ENCODE measurements at places on chromosomes 1 and 21.

DNA sequence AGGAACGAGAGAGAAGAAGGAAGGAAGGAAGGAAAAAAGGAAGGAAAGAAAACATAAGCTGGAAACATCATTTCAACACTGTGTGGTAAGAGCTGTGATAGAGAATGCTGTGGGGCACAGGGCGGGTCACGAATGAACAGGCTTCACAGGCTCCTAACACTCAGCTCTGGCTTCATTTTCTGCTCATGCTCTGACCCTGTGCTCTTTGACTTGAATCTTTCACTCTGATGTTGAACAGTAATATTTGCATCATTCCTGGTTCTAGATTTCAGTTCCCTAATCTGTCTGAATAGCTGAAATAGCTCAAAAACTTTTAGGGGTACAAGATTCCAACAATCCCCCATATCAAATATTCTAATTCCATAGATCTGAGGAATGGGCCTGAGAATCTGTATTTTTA is 207.3 kb downstream of the LHX8 start:
- no peak for DNase-seq

DNA sequence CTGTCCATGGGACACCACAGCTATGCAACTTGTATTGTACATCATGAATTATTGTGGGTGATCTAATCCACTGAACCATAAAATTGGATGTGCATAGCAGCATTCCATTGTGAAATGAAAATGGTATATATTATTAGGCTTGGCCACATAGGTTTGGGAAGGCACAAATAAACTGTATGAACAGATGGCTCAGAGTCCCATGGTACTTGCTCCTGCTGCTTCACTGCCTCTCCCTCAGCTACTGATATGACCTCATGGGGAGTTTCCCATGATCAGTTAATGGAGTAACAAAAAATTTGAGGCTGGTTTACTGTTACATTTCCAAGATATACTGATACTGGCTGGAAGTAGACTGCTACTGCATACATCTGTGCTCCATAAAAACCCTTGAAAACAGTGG is 152.7 kb upstream of the NEGR1 start:
- no peak for DNase-seq

- DNase-seq, result no peak
These were observed 33.2 kb downstream of the CAMSAP2 start for GRCh38 chr1:200771625-200772555.

DNA sequence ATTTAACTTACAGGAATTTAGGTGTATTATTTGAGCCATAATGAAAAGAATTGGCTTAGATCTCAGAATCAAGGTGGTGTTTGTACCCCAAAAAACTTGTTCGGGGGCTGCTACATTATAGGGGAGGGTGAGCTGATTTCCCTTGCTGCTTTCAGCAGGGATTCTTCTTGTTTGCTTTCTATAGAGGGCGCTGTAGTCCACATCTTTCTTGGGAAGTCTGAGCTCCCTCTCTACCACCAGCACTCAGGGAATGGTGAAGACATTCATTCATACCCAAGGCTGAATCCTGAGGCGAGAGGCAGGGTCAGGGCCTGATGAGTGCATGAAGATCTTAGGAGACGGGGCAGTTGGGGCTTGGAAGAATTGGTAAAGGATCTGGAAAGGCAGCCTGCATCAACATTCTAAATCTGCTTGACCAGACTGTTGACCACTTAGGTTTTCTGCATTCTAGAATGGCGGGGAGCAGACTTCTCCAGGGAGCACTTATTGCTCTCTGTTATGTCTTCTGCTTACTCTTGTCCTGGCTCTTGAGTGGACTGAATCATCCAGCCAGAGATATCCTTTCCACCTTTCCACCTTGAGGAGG is 18.9 kb downstream of the SPATA46 start:
- DNase-seq, result no peak

DNA sequence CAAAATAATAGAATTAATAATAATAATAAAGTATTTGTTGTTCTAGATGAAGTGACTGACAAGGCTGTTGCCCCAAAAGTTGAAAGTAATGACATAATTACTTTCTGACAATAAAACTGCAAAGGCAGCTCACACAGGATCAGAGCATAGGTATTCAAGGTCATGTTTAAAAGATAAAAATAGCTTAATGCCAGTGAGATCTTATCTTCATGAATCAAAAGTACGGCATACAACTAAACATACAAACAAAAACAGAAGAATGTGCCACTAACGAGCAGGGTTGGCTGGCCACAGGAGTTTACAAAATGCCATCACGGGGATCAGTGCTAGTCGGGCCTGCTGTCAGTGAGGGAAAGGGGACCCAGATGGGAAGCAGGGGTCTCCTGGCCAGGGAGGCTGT is 22.4 kb upstream of the TMPRSS2 start:
- peak; percentile 20 for DNase-seq

DNA sequence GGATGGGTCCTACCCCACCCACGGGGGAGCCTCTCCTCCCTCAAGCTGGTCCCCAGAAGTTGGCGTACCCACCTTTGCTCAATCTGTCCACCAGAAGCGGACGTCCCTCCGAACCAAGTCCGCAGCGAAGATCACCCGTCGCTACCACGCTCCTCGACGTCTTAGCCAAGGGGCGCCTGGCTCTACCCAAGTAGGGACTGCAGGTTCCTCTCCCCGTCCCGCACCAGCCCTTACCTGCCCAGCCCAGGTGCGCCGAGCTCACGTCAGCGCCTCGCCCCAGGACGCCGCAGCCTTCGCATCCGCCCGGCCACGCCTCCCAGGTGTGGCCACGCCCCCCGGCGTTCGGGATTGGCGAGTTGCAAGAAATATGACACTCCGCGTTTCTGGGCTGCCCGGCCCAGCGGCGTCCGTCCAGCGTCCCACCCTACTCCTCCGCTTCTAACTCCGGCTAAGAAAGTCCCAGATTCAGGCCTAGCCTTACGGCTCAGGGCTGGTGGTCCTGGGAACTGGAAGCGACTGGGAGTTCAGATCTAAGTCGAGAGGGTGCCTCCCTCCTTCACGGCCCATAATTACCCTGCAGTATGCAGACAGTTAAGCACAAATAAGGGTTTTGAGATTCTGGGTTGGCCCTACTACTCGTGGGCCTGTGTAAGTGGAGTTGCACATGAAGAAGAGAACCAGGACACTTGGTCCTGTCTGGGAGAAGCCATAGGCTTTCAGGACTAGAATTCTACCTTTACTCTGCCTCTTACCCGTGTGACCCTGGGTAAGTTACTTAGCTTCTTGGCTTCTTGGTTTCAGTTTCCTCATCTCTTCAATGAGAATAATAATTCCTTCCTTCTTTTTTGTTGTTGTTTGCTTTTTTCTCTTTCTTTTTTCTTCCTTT is at the start of gene IRF6:
Gene IRF6 (minus strand): TSS at position 268 of the 886 bp plus-strand sequence. CDS start 4,729 bp downstream, outside the sequence.
- peak; percentile 98 for DNase-seq

GRCh38 chr1:51215169-51215568 is 20.9 kb upstream of the RNF11 start:
- DNase-seq, result no peak

- DNase-seq, result no peak
These were observed 13.6 kb upstream of the LAMTOR5 start for GRCh38 chr1:110420874-110421793.

- DNase-seq, result no peak
These were observed 23.3 kb downstream of the H3-3A start for GRCh38 chr1:226085675-226086285.

DNA sequence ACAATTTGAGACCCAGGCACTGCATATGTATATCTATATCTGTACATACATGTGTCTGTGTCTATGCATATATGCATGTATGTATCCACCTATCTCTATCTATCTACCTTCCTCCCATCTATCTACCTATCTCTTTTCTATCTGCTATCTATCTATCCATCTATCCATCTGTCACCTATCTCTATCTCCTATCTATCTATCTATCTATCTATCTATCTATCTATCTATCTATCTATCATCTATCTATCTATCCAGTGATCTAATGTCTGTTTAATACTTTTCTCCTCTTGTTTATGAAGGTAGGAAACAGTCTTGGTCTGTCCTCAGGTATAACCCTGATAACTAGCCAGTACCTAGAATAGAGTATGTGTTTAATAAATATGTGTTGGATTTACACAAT is 25.9 kb downstream of the TNNT2 start:
- DNase-seq, result no peak

DNA sequence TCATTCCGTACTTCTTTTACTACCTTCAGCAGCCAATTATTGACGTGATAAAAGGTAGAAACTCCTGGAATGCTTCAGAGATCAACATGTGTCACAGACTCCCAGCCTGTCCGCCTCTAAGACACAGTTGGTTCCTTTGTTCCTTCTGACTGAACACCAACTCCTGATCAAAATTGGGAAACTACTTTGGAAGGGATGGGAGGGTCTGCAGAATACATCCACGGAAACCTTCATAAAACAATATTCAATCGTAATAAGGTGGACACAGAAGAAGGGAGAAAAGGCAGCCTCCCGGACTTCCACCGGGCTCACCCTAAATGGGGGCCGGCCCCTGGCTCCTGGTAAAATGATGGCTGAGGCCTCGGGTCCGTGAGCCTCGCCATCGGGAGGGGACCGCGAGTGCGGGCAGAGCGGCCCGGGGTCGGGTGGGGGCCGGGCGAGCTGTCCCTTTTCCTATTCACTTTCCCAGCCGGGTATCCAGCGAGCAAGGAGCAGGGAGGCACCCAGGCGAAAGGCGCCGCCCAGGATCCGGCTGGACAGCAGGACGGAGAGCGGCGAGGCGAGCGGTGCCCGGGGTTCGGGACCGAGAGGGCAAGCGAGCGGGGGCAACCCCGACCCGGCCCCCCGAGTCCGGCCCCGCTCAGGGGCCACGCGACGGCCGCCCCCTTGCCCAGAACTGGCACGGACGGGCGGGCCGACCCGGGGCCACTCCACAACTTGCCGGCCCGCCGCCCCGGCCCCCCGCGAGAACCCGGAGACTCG is 805 bp downstream of the NRIP1 start:
- DNase-seq, result peak; percentile 65

DNA sequence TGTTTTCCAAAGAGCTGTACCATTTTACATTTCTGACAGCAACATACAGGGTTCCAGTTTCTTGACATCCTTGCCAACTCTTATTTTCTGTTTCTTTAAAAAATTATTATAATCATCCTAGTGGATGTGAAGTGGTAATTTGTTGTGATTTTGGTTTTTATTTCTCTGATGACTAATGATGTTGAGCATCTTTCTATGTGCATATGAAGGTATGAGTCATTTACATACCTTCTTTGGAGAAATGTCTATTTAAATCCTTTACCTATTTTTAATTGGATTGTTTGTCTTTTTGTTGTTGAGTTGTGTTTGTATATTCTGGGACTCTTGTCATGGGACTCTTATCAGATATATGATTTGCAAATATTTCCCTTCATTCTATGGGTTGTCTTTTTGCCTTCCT is 20.8 kb upstream of the MPC2 start:
- no peak for DNase-seq

DNA sequence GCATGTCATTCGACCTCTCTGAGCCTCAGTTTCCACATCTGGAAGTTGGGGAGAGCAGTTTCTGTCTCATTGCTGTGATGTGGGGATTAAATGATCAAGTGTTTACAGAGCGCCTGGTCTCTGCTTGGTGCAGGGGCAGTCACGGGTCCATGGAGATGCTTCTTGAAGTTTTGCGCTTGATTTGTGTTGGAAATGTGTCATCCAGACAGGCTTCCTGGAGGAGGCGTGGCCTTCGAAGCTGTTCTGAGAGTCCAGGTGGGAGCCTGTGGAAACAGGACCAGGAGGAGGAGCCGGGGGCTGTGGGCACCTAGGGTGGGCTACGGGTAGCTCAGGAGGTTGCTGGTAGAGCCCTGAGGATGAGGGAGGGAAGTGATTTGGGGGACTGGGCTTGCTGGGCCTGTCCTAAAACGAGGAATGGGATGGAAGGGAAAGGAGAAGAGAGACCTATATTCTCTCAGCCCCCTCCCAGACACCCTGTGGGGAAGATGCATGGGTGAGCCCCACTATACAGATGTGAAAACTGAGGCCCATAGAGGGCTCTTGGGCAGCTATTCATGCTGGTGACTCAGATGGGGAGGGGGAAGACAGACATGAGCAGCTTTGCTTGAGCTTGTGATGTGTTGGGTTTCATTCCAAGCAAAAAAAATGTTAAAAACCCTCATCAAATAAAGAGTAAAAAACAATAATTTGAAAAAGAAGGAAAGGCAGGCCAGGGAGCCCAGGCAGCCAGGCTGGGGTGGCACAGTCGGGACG is 107.2 kb upstream of the WNT4 start:
- DNase-seq, result no peak

DNA sequence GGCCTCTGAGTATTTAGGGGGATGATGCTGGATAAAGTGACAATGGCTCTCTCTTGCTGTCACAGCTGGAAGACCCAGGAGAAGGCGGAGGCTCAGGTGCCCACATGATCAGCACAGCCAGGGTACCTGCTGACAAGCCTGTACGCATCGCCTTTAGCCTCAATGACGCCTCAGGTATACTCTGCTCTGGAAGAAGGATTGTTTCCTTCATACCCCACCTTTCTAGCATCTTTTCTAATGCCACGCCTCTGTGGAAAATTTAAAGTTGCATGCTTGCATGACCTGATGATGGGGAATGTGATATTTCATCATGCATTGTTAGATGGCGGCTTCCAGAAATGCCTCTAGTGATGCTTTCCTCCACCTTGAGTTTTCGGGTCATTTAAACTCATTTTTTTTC is 2.8 kb downstream of the MAP3K7CL start:
- no peak for DNase-seq

DNA sequence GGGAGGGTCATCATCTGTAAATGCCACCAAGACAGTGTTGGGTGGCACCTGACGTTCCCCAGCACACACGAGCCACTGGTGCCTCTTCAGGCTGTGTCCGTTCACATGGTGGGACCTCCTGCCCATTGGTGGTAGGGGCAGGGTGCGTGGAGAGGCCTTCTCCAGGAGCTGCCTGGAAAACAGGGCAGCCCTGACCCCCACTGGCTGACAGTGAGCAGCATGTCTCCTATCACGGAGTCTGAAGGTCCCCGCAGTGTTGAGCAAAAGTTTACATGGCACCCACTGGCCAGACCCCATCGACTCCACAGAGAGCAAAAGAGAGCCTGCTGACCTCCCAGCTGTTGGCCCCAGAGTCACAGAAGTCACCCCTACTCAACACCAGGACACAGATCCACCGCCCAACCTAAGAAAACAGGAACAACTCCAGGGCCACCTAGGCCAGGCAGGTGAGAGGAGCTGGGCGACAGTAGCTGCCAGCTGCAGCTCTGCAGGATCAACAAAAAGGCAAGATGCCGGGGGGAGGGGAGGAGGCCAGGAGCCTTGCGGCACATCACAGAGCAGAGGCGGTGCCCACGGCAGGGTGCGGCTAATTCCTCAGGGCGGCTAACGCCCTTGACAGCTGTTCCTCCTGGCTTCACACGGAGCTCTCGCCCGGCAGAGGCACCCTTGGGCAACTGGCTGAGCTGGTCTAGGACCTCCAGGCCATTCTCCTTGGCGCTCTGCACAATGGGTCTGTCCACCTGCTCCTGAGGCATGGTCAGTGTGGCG is 14.4 kb upstream of the IFI6 start:
- peak; percentile 92 for DNase-seq

- no peak for DNase-seq
These were observed 63.0 kb downstream of the ROR1 start for GRCh38 chr1:63836830-63837229.

GRCh38 chr1:235998812-235999211 is 66.1 kb downstream of the NID1 start:
- no peak for DNase-seq

DNA sequence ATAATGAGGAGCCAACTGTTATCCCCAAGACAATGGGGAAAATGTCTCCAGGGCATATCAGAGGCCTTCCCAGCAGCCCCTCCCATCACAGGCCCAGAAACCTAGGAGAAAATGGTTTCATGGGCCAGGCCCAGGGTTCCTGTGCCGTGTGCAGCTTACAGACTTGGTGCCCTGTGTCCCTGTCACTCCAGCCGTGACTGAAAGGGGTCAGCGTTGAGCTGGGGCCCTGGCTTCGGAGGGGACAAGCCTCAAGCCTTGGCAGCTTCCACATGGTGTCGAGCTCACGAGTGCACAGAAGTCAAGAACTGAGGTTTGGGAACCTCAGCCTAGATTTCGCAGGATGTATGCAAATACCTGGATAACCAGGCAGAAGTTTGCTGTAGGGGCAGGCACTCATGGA is 18.1 kb downstream of the SIPA1L2 start:
- no peak for DNase-seq
